Progenitor cell of endocrine pancreas (in vitro differentiated cells): ENCODE measurements at places on chromosomes 6 and 20.

DNA sequence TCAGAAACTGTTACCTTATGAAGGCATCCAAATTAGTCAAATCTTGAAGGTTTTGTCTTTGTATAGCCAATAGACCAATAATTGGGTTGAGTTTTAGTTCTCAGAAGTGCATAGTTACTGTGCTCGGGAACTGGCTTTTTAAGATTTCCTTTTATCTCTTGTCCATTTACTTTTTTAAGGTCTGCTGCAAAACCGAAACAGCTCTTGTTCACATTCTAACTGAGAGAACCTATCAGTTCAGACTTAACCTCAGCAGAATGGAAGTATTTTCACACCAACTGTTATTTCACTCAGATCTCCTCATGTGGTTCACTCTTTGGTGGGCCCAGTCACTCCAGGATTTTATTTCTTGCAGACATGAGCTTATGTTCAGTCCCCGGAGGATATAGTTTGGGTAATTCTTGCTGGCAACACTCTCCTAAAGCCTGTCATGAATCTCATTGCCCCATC lies 55.5 kb downstream of the TPBG start:
- DNase-seq, result no peak

- no peak for DNase-seq
Observed at GRCh38 chr6:100057941-100058340, 63.9 kb upstream of the MCHR2 start.

GRCh38 chr20:16063881-16064280 lies 509.4 kb downstream of the KIF16B start:
- no peak for DNase-seq

- no peak for DNase-seq
Observed at GRCh38 chr20:38272398-38272797, 11.9 kb upstream of the KIAA1755 start.

DNA sequence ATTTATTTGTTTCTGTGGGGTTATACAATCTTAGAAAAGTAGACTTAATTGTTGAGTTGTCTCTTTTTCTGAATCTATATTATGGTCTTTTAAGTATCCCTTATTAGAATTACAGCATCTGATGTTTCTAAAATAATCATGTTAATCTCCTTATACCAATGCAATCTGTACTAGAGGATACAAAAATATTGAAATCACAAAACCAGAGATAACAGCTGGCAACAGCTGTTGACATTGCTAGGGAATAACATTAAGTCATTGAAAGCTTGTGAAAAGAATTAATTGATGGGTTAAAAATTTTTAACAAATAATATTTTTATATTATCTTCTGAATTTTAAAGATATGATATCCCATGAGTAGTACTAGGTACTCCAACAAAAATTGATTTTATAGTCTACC lies 162.6 kb downstream of the COL19A1 start:
- no peak for DNase-seq

GRCh38 chr6:16681260-16681873 lies 79.9 kb downstream of the ATXN1 start:
- DNase-seq, result no peak

GRCh38 chr6:90040931-90041330 lies 146.7 kb downstream of the GJA10 start:
- no peak for DNase-seq

GRCh38 chr20:8547035-8547650 lies 415.1 kb downstream of the PLCB1 start:
- no peak for DNase-seq

GRCh38 chr20:53844259-53844658 lies 226.1 kb downstream of the BCAS1 start:
- no peak for DNase-seq

GRCh38 chr6:105900125-105900937 lies 185.8 kb upstream of the PRDM1 start:
- DNase-seq, result no peak

DNA sequence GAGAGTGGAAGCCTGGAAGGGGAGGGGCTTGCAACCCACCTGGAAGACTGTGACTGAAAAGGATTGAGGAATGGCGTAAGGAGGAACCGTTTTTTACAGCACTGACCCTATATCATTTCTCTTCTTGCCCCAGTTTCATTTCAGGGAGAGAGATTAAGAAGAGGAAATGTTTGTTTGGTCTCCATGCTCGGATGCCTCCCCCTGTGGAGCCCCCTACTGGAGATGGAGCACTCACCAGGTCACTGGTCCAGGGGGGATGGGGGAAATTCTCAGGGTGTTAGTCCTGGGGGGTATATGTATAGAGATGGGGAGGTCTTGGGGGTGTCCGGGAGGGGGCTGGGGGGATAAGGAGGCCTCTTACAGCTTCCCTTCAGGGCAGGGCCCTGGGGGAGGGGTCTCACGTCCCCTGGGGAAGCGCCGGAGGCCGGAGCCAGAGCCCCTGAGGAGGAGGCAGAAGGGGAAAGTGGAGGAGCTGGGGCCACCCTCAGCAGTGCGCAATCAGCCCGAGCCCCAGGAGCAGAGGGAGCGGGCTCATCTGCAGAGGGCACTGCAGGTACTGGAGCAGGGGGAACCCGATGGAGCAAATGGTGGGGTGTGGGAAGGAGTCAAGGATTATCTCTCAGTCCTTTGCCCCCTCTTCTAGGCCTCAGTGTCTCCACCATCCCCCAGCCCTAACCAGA lies 3.2 kb downstream of the CUTA start:
- no peak for DNase-seq

DNA sequence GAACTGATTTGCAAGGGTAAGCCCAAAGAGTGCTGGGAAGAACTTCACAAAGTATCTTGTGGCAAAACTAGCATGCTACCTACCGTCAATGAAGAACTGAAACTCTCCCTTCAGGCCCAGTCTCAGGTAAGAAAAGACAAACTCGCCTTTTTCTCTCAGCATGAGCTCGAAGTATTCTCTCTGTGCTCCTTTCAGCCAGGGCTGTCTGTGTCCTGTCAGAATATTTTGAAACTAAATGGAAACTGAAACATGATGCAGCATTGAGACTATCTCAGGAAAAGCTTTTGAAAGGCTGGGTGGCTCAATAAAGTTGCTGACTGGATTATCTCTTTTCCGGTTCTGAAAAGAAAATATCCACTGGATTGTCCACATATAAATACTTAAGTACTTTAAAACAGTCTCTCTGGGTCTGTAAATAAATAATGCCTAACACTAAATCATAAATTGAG lies 696 bp downstream of the CALHM5 start:
- no peak for DNase-seq

DNA sequence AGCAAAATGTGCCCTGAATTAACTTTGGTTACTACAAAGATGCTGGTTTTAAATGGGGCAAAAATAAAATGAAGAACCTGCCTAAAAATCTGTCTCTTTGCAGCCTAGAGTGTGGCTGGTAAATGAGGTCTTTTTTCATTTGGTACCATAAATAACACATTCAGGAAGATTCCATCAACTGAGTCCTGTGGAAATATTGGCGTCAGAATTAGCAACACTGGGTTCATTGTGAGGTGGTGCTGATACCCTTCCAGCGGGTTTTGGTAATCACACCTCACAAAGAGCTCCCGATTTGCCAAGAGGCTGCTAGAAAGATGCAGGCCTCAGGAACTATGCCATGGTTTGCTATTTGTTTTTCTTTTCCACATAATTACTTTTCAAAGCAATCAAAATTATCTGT lies 55.3 kb downstream of the FAM50B start:
- DNase-seq, result no peak

GRCh38 chr6:111591370-111591900 lies 14.2 kb downstream of the TRAF3IP2 start:
- no peak for DNase-seq

DNA sequence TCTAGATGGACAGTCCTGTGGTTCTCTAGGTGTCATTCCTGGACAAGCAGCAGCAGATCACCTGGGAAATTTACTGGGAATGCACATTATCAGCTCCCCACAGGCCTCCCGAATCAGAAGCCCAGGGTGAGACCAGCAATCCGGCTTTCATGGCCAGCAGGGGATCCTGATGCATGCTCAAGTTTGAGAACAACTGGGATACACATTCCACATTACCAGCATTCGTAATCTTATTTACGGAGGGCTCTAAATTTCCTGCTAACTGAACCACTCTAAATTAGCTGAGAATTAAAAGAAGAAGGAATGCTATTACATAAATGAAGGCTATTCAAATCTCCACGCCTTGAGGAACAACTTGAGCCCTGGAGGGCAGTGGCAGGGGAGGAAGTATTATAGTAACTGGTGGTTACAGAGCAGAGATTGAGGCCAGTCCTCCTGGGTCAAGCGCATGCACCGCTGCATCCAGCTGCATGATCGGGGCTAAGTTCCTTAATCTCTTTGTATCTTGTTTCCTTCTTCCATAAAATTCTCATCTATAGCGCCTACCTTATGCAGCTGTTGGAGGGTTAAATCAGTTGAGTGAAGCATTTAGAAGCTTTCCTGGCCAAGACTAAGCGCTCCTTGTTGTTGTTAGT lies 403.7 kb downstream of the CDH26 start:
- no peak for DNase-seq

DNA sequence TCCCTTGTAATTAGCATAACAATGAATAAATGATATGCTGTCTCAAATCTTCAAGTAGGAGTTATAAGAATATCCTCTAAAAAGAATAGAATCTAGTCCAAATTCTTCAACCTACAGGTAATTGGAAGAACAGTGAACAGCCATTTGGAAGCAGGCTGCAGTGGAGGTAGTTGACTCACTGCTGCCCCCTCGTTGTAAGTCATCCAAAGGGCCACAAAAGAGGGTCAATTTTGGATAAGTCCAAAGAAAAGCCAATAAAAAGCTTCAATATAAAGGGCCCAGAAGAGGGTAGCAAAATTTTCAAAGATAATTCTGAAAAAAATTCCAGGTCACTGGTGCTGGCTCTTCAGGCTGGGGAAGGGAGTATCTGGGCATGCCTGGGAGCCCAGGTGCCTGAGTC lies 60.8 kb upstream of the SSTR4 start:
- no peak for DNase-seq

- no peak for DNase-seq
Observed at GRCh38 chr20:55216525-55217242, 741.3 kb downstream of the DOK5 start.

GRCh38 chr6:142846883-142847287 lies 98.1 kb downstream of the HIVEP2 start:
- DNase-seq, result no peak

DNA sequence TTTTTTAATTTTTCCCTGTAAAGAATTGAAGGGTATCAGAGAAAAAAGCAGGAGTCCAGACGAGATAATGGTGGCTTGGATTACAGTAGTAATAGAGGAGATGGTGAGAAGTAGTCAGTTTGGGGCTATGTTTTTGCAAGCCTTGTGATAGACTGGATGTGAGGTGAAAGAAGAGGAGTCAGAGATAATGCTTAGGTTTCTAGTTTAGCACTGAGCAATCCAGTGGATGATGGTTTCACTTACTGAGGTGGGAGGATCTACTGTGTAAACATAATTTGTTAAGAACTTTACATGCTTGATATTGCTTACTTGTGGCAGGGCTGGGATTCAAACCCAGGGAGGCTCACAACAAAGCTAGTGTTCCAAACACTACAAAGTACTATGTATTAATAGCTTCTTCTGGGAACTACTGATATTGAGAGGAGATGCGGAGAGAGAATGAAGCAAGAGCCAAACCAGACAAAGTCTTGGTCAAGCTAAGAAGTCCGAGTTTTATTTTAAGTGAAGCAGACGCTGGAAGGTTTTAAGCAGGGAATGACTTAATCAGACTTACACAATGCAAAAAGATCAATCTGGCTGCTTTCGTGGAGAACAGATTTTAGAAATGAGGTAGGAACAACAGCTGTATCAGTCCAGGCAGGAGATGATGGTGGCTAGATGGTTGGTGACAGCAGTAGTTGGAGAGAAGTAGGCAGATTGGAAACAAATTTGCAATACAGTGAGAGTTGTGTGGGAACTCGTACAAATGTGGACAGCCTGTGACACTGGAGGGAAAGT lies 58.0 kb downstream of the ZFAND3 start:
- DNase-seq, result no peak

DNA sequence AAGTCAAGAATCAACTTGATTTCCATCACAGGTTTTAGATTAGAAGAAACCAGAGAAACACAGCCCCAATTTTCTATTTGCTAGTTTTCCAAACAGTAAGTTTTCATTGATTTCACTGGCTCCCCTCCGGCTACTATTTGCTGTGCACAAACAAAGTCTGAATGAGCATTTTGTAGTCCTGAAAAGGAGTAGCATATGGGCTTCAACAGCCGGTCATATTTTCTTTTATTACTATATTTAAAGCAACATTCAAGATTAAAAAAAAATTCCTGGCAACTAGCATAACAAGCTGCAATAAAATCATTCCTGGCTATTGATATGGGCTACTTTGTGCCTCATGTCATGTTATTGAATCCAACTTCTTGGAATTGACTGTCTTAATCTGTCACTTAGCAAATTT lies 48.3 kb downstream of the CARMIL1 start:
- no peak for DNase-seq

DNA sequence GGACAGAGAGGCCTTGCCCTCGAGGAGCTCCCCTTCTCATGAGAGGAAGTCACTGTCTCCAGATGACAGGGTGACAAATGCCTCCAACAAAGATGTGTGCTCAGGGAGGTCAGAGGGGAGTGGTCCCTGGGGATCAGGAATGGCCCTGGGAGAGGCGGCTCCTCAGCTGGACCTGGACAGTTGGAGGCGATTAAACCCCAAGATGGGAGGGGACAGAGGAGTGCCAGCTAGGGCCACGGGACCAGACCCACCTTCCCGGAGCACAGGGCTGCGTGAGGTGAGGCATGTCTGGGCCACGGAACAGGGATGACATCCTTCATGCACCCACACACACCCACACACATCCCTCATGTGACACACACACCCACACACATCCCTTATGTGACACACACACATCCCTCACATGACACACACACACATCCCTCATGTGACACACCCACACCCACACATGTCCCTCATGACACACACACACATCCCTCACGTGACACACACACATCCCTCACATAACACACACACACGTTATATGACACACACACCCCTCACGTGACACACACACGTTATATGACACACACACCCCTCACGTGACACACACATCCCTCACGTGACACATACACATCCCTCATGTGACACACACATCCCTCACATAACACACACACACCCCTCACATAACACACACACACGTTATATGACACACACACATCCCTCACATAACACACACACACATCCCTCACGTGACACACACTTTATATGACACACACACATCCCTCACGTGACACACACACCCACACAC lies 57.4 kb upstream of the SLCO4A1 start:
- no peak for DNase-seq

- no peak for DNase-seq
Observed at GRCh38 chr20:45920462-45921336, 8.7 kb upstream of the PLTP start.

DNA sequence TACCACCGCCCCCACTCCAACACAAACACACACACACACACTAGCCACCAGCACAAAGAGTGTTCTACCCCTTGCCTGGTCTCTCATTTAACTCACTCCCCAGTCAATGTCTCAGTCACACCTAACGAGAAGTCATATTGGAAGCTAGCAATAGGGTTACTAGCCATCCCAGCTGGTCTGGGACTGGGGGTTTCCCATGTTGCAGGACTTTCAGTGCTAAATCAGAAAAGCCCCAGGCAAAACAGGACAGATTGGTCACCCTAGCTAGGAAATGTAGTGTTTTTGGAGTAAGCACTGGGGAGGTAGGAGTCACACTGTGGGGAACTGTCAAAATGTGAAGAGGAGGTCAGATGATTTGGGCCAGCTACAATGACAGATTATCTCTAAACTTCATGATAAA lies 158.1 kb downstream of the UNC5CL start:
- no peak for DNase-seq

GRCh38 chr6:17729223-17730077 lies 22.7 kb upstream of the NUP153 start:
- no peak for DNase-seq
